ENCODE measurements at places on chromosomes 12 and 14. TPM values are rescaled to one million over a fixed set of nuclear protein-coding genes. Genes with fewer than 3 reads are reported as not detected.

GRCh38 chr14:65421201-65421981 lies 8.9 kb downstream of the FUT8 start:
- DNase-seq = no peak

DNA sequence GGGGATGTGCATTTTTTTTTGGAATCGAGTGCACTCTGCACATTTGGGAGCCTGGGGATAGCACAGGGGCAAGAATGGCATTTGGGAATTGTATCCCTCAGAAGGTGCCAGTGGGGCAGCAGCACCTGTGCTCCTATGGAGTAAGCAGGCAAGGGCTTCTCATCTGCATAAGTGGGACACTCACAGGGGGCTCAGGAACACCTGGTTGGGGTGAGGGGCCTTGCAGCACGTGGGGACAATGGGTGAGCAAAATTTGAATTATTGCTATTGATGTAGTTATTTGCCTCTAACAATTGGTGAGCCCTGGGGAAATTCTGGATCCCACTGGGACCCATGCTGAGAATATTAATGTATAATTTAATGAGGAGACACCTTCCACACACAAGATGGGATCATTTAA lies 274.2 kb downstream of the TTC6 start:
- DNase-seq = no peak

DNA sequence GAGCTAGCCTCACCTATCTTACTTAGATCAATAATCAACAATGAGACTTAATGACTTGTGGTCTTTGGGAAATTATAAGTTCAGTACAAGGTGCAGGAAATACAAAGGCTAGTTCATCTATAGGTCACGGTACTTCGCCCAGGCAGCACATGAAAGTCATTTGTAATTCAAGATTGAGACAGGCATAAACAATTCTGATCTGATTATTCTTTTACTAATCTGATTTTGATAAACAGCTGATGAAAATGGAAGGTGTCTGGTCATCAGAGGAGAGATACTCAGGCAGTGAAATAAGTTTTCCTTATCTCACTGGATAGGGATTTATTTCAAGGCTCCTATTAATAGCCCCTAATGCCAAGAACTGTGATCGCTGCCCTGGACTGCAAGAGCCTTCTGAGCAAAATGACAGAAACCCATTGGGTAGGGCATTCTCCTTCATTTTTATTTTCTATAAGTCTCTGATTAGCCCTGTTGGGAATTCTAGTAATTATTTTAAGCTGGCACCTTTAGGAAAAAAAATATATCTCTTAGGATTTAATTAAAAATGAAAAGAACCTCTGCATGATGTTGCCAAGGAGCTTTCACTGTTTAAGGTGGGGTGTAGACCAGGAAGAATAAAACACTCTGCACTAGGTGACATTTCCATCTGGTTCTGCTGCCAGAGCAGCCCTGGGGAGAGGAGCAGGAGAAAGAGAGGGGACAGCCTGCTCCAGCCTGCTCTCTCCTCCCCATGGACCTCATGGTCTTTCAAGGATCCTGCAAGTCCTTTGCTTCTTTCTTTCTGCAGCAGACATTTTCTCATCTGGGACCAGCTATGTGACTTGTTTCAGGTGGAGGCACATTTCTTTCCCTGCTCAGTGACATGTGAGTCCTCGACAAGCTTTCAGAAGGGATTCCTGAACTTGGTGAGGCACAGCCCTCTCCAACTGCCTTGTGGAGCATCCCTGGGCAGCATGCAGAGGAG lies 44.8 kb downstream of the SSPN start:
- DNase-seq = no peak

DNA sequence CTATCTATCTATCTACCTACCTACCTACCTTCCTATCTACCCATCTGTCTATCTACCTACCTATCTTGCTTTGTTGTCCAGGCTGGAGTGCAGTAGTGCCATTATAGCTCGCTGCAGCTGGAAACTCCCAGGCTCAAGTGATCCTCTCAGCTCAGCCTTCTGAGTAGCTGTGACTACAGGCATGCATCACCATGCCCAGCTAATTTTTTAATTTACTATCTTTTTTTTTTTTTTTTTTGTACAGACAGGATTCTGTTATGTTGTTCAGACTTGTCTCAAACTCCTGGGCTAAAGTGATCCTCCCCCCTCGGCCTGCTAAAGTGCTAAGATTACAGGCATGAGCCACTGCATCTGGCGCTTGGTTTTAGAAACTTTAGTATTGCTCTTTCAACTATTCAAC lies 762.4 kb downstream of the SLC6A15 start:
- no peak for DNase-seq

DNA sequence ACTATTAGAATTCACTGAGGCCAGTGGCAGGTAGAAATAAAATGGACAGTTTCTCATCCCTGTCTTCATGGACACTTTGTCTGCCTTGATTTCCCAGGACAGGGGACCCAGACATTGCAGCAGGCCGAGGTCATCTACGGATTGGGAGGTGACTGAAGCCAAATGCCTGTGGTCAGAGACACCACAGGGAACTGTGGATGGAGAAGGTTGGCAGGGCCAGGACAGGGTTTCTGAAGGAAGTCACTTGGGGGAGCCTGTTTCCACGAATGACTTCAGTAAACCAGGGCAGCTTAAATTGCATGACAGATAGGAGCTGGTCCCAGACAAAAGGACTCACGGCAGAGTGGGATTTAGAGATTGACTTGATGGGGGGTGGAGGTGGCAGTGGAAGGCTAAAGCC lies 224.9 kb downstream of the NTF3 start:
- DNase-seq = no peak

DNA sequence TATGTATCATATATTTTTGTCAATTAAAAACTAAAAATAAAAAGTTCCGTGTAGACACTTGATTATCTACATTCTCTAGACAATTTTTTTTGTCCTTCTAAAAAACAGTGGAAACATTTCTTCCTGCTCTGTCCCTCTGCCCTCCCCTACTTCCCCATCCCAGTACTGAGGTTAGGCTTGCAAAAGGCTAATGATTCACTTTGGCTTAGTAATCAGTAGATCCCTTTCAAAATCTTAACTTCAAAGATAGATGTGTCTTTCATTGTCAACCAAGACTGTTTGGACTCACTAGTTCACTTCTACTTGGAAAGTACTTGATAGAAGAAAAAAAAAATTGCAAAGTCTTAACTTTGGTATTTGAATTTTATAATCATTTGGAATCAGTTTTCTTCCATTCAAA lies 3.8 kb downstream of the SETD3 start:
- no peak for DNase-seq

DNA sequence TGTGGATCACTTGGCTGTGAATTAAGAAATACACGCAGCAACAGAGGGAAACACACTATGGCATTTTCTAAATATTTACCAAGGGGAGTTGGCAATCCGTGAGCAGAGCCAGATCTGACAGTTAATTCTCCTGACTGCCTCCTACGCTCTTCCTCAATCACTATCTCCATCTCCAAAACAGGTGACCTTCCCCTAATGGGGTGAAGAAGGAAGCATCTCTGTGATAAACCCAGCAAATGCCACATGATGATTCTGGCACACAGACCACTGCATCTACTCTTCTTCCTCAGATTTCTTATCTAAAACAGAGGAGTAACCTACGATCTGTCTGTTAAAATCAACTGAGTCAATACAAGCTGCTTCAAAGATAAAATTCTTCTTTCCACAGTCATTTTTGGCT lies 4.4 kb downstream of the SPTB start:
- DNase-seq = no peak

DNA sequence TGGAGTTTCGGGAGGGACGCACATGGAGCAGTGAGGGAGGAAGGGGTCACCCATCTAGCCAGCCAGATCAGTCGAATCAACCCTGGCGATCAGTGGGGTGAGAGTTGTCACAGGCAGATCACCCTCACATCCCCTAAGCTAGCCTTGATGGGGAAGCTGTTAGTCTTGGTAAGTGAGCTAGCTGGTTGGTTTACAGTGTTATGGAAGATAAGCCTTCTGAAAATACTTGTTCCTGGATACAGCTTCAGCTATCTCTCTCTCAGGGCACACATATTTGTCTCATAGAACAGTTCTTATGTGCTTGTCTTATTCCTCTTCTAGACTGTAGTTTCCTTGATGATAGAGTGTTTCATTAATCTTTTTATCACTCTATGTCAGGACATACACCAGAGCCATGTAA lies 26.2 kb upstream of the MANSC4 start:
- no peak for DNase-seq

- DNase-seq = no peak
Observed at GRCh38 chr14:62604524-62604923, 440.7 kb downstream of the KCNH5 start.

- DNase-seq = no peak
Observed at GRCh38 chr14:40340708-40341107, 908.5 kb upstream of the FBXO33 start.

DNA sequence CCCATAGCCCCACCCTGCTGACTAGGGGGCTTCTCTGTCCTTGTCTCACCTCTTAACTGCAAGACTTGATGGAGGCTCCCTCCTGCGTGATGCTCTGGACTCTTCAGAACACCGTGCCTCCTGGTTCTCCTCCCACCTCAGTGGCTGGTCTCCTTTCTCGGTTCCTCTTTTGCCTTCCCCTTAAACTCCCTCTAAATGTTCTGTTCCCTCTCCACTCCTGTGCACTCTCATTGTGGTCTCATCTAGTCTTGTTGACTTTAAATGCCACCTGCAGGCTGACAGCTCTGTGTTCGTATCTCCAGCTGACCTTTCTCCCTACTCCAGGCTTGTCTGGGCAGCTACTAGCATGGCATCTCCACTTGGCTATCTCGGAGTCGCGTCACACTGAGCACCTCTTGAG lies 28.3 kb downstream of the DYNC1H1 start:
- no peak for DNase-seq

GRCh38 chr14:83478741-83479140 lies 1945.1 kb upstream of the SEL1L start:
- DNase-seq = no peak

DNA sequence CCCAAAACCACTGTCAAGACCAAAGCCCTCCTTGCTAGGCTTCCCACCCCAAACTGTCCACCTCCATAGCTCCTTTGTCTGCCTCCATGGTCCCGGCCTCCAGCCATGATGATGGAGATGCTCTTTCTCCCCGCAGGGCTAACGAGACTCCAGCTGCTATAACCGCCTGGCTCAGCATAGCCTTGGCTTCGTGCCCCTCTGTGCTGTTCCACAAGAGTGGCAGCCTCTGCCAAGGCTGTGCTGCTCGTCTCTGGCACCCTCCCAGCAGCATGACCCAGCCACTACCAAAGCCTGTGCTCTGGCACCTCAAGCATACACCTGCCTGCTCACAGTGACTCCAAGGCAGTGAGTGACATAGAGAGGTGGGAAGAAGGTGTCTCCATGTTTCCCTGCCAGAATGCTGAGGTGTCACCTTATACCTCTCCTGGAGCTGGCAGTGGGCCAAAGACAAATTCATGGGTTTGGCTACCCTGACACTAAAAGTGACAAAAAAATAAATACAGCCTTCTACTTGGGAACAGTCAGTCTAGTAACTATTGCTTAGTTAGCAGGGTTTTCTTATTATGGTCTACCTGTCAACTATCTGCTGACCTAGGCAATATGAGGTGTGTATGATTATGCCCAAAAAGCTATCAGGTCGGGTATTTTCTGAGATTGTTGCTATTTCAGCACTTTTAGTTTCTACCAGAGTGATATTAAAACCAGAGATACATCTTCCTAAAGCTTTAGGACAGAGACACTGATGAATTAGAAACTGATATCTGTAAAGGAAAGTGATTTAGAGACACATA lies 16.1 kb upstream of the KRT73 start:
- DNase-seq = peak; percentile 34

GRCh38 chr12:51374361-51374760 lies 16.8 kb downstream of the GALNT6 start:
- no peak for DNase-seq

DNA sequence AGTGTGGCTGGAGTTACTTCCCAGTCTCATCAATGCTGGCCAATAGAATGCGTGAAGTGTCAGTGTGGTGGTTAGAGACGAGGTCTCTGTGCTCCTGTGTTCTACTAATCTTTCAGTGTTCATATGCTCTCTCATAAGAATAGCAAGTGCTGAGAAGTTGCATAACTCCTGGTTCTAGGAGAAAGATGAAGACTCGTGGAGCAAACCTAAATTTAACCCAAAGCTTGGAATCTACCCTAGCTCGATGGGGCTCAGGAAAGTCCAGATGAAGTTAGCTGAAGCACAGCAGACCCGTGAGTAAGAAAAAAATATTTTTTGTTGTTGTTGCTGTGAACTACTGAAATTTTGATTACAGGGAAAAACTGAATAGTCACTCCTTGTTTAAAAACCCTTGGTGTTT lies 412.6 kb downstream of the APAF1 start:
- DNase-seq = no peak

DNA sequence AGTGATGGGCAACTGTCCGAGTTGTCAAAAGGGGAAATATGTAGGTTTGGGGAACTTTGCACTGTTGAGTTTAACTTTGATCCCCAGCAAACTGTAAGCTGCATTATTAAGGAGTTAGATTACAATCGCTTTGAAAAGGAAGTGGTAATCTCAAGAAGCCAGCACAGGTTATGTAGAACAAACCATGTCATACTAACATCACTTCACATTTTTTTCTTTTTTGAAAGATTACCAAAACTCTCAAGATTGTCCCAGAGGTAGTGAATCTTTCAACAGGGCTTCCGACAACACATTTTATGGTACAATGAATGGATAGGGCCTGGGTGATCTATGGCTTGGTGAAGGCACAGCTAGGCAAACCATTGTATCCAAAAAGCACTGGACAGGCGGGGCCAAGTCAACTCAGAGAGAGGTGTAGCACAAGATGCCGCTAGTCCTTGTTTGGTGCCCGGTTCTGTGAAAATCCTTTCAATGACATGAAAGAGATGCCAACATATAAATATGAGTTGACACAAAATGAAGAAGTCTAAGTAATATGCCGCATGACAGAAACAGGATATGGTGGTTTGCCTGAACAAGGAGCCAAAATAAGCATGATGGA lies 24.3 kb upstream of the PARP11 start:
- DNase-seq = no peak

DNA sequence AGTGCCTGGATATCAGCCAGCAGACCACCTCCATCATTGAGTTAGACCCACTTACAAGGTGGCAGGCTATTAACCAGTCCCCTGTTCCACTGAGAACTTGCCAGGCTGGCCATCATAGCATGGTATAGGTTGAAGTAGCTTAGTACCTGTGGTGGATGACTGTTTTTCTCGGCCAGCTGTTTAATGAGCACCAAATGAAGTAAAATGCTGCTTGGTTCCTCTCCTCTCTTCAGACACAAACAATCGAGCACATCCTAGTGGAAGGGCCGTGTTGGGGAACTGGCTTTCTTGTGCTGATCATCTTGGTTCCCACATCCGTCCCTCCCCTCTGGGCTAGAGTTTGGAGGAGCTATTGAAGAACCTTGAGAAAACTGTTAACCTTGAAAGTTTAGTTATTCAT lies 486.2 kb downstream of the RAD51B start:
- DNase-seq = no peak

GRCh38 chr12:127489061-127489460 lies 777.9 kb upstream of the TMEM132C start:
- DNase-seq = no peak

CCDC38 gene
- not detected for polyA plus RNA-seq

HOXC5 gene
- polyA plus RNA-seq = 1.2 TPM

TGM1 gene
- 1.6 TPM for polyA plus RNA-seq

MIP gene
- not detected for polyA plus RNA-seq

ERP27 gene
- polyA plus RNA-seq = 0.39 TPM

SMCO2 gene
- polyA plus RNA-seq = not detected

PRR4 gene
- polyA plus RNA-seq = 6.4 TPM

BMAL2 gene
- 2.8 TPM for polyA plus RNA-seq

Data from muscle of back (tissue), 13 donors.